Cortex of kidney (tissue), 1 donor: ENCODE measurements at places on chromosomes 6 and 20.

GRCh38 chr6:44967481-44967880, 360.6 kb upstream of the RUNX2 start:
- no peak for DNase-seq

GRCh38 chr6:90413867-90414266, 117.2 kb upstream of the BACH2 start:
- DNase-seq: no peak

- DNase-seq: no peak
Observed at GRCh38 chr20:19697415-19697814, 60.6 kb upstream of the RIN2 start.

DNA sequence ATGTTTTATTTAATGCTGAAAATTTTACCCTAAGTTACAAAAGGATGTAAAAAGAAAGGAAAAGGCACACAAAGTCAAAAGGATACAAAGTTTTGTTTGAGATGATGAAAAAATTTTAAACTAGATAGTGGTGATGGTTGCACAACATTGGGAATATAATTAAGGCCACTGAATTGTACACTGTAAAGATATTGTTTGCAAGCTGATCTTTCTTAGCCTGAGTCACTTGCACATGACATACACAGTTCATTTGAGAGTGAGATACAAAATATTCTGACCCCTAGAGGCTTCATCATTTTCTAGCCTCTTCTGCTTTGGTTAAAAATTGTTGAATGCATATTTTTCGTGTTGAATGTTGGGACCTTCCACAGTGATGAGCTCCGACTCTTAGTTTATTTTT, 462.6 kb downstream of the HDGFL1 start:
- DNase-seq: no peak

DNA sequence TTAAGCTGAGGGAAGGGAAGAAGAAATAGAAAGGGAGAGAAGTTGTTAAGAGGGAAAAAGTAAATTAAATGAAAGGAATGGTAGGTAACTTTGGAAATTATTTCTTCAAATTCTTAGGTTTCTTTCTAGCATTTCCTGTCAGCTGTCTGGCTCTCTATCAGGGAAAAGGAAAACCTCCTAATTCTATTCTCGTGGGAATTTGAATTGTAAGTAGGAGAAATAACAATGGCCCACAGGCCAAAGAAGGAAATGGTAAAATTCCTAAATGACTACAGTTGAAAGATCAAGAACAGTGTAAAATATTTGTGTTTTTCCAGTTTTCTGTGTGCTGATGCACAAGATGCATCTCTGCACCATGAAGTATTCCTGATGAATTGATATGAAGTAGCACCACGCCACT, 173.0 kb downstream of the IBTK start:
- no peak for DNase-seq

- no peak for DNase-seq
Observed at GRCh38 chr6:126167726-126168125, 172.2 kb upstream of the CENPW start.

DNA sequence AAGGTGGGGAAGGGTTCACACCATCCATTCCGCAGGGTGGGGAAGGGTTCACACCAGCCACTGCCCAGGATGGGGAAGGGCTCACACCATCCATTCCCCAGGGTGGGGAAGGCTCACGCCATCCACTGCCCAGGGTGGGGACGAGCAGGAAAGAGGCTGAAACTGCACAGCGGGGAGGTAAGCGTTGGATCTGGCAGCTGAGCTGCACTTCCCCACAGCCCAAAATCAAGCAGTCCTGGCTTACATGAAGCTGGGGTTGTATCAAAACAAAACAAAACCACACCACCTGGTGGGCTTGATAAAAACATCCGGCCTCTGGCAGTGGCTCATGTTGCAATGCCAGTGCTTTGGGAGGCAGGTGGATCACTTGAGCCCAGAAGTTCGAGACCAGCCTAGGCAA, 268.5 kb downstream of the TAF4 start:
- no peak for DNase-seq

DNA sequence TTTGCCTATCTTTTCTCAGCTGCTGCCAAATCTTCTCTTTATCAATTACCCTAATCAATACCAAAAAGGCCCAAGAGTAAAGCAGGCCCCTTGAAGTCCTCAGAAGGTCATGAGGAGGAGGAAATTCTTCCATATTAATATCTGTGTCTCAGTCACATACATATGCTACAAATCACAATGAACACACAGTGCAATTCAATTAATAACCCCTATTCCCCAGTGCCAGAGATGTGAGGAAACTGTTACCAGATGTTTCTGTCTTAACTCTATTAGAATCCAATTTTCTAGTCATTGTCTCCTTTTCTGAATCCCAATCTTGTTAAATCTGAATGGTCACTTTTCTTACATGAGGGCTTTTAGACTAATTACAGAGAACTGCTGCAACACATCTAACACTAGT, 45.9 kb upstream of the SLC2A12 start:
- DNase-seq: no peak

DNA sequence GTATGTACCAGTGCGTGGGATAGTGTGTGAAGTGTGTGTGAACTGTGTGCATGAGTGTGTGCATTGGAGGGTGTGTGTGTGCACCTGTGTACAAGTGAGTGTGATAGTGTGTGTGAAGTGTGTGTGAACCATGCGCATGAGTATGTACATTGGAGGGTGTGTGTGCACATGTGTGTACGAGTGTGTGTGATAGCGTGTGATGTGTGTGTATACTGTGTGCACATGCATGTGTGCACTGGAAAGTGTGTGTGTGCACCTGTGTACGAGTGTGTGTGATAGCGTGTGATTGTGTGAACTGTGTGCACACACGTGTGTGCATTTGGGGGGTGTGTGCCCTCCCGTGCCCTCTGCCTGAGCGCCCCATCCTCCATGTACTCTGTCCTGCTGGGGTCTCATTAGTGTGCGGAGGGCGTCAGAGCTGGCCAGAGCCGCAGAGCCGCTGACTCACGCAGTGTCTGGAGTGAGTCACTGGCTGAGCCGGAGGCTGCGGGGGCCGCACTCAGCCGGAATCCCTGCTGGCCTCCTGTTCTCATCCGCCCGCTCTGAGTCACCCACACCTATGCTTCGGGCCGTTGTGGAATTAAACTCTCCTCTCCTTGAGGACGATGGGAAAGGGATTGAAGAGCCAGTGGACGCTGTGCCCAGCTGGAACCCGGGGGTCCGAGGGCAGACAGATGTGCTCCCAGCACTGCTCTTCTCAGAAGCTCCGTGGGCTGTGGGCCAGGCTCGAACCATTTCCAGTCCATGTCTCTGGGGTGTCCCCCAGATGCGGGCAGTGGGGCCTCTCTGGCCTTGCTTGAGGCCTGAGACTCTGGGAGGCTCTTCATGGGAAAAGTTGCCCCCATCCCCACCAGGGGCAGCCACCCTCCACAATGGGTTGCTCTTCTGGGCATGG, 27.3 kb upstream of the STX16 start:
- DNase-seq: no peak

DNA sequence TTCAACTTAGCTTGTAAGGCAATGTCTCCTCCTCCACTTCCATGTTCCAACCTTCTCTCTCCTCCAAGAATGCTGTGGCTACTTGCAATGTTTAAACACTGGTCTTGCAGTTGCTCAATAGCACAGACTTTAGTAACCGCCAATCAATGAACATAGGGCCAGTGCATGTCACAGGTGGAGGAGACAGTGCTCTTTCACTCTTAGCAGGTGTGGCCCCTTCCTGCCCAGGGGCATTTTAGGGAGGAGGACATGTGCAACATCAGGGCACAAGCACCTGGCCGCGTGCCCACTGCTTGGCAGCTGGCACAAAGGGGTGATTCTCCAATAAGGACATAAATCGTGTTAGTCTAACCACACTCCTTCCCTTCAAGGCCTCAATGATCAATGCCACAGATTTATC, 41.3 kb downstream of the ADGRF1 start:
- no peak for DNase-seq

- no peak for DNase-seq
Observed at GRCh38 chr6:105292689-105293339, 110.1 kb downstream of the PREP start.

DNA sequence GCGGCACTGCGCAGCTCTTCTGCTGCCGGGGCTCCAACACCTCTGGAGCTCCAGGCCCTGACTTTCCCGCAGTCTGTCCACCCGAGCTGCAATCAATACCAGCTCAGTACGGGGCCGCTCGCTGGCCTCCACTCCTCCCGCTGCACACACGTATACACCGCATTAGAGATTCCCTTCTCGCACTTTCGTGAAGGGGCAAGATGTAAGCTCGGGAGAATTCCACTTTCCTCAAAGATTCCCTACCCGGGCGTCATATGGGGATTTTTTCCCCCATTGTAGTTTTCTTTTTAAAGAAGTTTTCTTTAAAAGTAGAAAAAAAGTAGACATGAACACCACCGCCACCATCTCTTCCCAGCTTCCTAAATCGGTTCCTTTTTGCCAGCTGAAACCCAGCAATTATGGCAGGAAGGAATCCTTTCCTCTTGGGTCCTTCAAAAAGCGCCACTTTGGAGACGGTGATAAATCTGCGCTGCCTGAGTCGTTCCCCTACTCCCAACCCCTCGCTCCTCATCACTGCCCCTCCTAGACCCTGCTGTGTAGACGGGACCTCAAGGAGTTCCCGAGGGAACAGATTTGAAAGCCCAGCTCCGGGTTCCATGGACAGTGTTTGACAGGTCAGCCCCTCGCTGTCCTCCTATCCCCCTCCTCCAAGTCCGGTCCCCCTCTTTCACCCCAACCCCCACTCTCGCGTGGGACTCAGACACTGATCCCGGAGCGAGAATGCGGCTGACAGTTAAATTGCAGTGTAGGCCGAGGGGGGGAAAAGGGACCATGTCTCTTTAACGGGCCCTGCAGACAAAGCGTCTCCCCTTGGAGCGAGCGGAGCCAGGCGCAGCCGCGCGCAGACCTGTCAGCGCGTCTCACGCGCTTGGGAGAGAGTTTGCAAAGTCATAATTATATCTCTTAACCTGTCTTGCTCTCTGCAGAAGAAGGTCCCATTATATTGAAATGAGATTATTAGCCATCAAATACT, 39.5 kb downstream of the NCR2 start:
- DNase-seq: no peak

- no peak for DNase-seq
Observed at GRCh38 chr6:14758421-14759081, 487.3 kb upstream of the JARID2 start.

DNA sequence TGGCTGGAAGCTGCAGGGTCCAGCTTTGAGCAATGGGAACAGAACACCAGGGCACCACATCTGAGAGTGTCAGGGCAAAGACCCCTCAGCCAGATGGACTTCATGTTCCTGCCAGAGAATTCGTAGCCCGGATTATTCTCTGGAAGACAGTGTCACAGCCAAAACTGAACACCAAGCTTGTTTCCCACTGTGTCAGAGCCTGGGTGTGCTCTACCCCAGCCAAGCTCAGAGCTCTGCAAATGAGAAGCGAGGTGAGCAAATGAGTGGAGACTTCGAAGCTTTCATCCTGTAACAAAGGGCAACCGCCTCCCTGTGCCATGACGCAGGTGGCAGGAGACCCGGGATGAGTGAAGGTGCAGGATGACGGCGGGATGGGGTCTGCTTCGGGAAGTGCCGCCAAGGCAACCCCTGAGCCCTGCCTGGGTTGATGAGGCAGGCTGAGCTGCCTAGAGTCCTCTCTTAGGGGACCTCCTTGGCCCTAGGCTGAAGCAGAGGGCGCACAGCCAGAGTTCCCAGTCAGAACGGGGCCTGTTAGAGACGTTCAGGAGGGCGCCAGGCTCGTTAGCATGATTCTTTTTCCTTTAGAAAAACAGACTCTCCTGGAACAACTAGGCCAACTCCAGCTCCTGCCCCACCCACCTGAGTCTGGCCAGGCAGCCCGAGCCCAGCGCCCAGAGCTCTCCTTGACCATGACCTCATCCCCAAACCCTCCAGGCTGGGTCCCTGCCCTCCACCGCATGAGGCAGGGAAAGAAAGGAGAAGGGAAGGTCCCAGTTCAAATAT, 187.7 kb downstream of the SOD2 start:
- no peak for DNase-seq

DNA sequence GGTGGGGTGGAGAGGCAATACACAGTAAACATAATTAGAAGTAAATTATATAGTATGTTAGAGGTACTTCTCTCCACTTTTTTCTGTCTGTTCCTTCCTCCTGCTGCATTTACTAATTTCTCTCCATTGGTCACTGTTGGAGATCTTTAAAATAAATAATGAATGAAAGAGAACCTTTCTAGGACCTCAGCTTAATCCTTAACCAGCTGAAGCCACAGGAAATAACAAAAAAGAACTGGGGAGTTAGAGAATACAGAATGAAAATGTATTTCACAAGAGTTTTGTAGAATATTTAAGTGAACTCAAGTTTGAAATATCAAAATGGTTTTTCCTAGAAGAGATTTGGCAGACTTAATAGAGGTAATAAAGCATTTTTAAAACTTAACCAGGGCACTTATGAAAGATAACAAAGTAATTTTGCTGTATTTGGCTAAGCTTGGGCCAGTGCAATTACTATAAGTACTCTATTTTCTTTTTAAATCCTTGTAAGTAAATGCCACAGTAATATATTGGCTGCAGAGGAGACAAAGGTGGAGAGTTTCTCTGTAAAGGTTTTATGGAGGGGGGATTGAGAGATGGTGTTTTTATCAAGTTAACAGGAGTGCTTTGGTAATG, 405.0 kb downstream of the CDKAL1 start:
- DNase-seq: no peak

DNA sequence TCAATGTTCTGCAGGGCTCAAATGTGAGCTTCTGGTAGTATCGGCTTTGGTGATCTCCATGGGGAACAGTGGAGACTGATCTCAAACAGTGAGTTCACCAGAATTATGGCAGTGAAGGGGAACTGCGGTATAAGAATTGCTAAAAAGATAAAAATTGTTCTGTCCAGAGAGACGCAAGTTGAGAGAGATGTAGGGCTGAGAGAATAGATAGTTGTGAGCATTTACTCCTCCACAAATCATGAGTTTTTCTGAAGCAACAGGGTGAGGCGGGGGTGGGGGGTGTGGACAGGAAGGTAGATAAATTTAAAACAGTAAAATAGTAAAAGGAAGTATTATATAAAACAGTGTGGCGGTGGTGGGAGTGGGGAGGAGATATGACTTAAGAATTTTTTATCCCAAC, 98.6 kb upstream of the NEDD9 start:
- DNase-seq: no peak

DNA sequence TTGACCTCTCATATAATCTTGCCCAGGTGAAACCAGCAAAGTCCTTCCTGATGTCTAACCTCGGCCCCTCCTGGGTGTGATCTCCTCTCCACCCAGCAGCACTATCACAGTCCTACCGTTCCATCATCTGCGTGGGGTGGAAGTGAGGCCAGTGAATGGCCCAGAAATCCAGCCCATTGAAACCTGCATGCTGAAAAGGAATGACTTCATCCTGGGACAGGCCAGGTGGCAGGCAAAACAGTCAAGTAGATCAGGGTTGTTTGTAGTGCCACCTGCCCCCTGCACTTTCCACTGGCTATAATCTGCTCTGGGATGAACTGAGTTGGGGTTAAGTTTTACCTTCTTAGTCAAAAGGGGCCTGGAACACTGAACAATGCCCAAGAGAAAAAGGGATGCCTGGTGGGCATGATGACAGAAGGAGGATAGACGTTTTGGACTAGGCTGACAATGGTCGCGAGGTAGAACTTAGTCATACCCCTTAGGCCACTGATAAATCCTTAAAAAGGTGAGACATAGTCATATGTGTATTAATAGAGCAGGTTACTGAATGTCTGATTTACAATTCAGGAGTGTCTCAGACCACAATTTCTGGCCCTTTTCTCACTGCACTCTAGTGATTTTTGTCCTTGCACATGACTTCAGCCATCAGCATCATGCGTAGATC, 8.1 kb upstream of the HSP90AB1 start:
- no peak for DNase-seq

- no peak for DNase-seq
Observed at GRCh38 chr6:9503111-9503761, 911.6 kb downstream of the TFAP2A start.
